ENCODE measurements at places on chromosomes 2 and 18.
A peak's percentile ranks its signal among the peaks of the same experiment; 100 is the strongest.

DNA sequence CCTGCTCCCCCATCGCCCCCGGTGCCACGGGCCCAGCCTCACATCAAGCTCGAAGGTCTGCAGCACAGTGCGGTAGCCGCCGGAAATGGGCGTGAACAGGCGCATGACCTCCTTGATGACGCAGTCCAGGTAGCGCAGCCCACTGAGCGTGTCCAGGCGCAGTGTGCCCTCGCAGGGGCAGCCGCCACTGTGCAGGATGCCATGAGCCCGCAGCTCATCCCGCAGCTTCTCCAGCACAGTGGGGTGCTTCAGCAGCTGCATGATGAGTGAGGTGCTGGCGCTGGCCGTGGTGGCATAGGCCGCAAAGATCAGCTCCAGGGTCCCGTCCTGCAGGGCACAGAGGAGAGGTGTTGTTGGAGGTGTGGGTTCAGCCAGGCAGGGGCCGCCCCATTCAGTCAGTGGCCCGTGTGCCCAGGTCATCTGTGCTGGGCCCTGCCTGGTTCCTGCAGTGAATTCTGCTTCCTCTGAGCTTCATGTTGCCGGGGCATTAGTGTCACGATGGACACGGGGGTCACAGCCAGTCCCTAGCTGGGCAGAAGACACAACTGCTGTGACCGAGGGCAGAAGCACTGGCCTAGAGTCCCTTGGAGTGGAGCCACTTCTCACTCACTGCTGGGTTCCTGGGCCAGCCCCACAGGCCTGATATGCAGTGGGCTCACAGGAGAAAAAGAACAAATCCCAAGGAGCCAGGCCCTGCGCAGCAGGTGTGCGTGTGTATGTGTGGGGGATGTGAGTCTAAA lies 14.5 kb downstream of the CYP26B1 start:
- DNase-seq, result no peak

- DNase-seq, result no peak
These were observed 4.0 kb upstream of the ZFP36L2 start for GRCh38 chr2:43230351-43230885.

GRCh38 chr2:109720380-109721106 lies 73.6 kb upstream of the RGPD5 start:
- DNase-seq, result no peak

GRCh38 chr18:9673296-9674251 lies 34.5 kb upstream of the RAB31 start:
- peak; percentile 74 for DNase-seq

GRCh38 chr2:112342067-112342550 lies 66.7 kb downstream of the ZC3H6 start:
- DNase-seq, result no peak

All from fibroblast of gingiva (primary cell).